ENCODE measurements at places on chromosomes 3 and 15. TPM values are rescaled to one million over a fixed set of nuclear protein-coding genes. Genes with fewer than 3 reads are reported as not detected.

DNA sequence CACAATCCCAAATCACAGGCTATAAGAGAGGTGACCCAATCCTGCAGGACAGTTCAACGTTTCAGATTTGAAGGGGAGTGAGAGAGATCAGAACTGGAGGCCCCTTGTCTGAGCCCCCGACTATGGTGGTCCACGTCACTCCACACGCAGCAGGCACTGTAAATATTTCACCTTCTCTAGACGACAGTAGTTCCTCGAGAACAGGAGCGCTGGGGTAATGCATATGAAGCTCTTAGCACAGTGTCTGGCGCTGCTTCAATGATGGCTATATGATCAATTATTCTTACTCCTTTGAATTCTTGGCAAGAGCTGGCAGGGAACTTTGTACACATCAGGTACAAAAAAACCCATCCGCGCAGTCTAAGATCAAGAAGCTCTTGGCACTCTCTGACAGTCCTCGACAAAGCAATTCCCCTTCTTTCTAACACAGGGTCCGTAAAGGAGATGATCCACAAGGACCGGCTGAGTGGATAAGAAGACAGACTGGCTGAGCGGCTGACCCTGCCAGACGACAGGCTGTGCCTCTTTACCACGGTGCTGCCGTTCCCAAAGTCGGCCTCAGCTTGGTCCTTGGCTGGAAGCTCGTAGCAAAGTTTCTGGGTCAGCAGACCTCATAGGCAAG, 522 bp upstream of the NRROS start:
- DNase-seq: no peak

DNA sequence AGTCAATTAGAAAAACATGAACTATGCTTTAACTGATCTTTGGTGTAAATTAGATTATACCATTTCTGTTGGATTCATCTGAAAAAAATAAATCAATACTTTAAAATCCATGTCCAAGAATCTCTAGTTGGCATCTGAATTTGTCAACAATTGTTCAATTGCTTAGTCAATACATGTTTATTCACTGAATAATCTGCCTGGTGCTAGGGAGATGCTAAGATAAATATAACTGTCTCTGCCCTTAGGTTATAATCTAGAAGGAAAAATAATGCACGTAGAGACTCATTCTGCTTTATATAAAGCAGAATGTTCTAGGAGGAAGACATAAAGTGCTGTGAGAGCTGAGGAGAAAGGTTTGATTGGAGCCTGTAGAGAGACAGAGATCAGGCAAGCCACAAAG, 537.2 kb upstream of the IL12A start:
- no peak for DNase-seq

DNA sequence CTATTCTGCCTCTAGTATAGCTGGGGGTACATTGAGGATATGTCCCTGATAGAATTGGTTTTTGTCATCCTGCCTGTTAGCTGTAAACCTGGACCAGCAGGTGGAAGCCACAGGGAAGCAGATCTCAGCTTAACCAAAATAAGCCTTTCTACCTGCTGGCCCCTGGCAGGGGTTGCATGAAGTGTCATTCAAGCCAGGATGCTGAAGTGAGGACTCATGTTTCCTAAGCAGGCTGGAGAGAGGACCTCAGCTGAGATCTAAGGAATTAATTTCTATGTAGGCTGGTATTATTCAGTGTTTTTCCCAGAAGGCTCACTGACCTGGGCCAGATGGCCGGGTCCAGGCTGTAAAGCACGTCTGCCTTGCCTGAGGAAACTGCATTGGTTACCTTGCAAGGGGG, 128.9 kb downstream of the MEGF11 start:
- DNase-seq: no peak

WNT7A gene
- total RNA-seq: 8.6 TPM

DNA sequence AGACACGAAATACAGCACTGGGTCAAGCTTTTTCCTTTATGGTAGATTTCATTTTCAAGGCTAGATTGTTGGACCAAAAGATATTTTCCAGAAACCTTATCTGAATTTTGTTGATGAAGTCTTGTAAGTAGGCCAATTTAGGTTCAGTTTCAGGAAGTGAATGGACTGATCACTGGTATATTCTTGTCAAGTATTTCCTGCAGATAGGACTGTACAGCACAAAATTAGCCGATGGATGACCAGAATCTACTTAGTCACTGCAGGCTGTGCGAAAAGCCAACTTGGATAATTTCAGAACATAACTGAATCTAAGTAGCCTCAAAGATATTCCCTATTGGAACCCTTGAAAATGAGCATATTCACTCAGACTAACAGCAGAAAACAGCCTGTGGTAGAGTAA, 206.5 kb downstream of the NR1D2 start:
- DNase-seq: no peak

GRCh38 chr3:111582120-111582474, 13.0 kb downstream of the ZBED2 start:
- DNase-seq: peak; percentile 88

ZIC1 gene
- total RNA-seq: not detected

KLHL40 gene
- not detected for total RNA-seq

PCLAF gene
- total RNA-seq: 107 TPM

GRCh38 chr3:2656806-2657777, 453.1 kb downstream of the IL5RA start:
- no peak for DNase-seq

Data from epithelial cell of proximal tubule (primary cell).